Fibroblast of mammary gland (primary cell): ENCODE measurements at places on chromosomes 12 and 14.
A peak's percentile ranks its signal among the peaks of the same experiment; 100 is the strongest.

- peak; percentile 38 for DNase-seq
Measured at GRCh38 chr12:20463913-20464524, 95.7 kb downstream of the PDE3A start.

DNA sequence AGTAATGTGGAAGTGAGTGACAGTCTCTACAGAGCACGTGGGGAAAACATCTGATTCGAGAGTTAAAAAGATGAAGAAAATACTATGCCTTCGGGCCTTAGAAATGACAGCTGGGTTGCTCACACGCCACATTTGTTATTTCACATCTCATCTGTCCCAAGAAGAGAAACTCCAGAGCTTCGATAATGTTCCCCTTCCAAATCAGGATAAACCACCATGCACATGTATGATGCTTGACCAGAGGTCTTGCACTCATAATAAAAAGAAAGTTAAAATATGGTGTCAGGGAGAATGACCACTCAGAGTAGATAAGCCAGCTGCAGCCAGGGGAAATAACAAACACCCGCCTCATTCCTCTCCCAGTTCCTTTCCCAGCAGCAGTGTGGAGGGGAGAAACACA is 34.6 kb downstream of the NIN start:
- DNase-seq: no peak

- DNase-seq: peak; percentile 98
Measured at GRCh38 chr12:4030929-4031702, 157.9 kb upstream of the PARP11 start.

- no peak for DNase-seq
Measured at GRCh38 chr12:68482660-68483059, 128.0 kb upstream of the RAP1B start.

DNA sequence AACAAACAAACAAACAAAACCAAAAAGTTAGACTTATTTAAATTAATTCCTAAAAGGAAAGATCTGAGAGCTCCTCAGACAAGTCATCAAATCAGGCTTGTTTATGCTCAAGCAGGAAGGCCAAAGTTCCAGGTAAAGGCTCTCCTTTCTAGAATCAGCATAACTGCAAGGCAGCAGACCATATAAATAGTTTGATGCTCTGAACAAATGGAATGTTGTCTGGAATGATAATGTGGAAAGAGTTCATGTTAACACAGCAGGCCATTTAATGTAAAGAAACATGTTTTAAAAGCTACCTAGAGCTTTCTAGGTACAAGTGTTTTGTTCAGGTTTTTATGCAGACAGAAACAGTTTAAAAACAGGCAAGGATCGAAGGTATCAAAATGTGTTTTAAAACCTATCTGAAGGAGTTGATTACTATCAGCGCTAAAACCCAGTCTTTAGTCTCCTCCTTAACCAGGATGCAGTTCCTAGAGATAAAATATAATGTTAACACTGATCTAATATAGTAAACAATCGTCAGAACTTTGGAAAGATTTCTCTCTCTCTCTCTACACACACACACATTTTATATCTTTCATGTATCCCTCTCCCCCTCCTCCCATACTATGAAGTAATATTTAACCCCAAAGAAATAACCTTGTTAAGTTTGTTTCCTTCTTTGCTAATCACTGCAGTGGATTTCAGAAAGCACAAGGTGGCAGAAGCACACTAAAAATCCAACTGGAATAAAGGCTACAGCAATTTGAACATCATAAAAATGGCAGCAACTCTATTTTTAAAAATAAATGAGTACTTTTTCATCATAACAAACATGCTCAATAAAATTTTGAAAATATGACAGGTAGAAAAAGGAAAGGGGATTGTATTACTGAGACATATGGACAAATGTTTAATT is 135.5 kb downstream of the PAWR start:
- peak; percentile 71 for DNase-seq

- DNase-seq: no peak
Measured at GRCh38 chr12:39743655-39744054, 124.1 kb upstream of the ABCD2 start.

DNA sequence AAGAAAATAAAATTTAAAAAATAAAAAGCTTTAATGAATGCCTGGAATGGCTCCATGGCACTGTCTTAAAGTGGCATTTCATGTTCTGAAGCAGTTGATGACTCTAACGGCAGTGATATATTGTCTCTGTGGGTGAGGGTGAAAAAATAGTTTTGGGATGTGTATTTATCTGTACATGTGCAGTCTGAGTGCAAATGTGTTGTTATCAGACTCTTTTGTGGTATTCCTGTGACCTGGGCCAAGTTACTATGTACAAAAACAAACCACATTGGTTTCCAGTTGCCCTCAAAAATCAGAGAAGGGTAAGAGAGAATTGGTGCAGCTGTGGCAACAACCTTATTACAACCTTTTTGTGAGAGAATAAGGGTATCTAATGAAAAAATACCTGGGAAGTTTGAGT is 81.7 kb upstream of the CCDC91 start:
- DNase-seq: no peak

GRCh38 chr12:65902500-65902899 is 78.2 kb downstream of the HMGA2 start:
- peak; percentile 46 for DNase-seq

- peak; percentile 90 for DNase-seq
Measured at GRCh38 chr12:124620606-124621295, 53.3 kb upstream of the NCOR2 start.

- no peak for DNase-seq
Measured at GRCh38 chr14:30864934-30865333, 9.4 kb upstream of the COCH start.

- peak; percentile 32 for DNase-seq
Measured at GRCh38 chr12:63362791-63363190, 211.8 kb upstream of the AVPR1A start.

- DNase-seq: no peak
Measured at GRCh38 chr12:79919762-79920161, 15.1 kb downstream of the PPP1R12A start.

DNA sequence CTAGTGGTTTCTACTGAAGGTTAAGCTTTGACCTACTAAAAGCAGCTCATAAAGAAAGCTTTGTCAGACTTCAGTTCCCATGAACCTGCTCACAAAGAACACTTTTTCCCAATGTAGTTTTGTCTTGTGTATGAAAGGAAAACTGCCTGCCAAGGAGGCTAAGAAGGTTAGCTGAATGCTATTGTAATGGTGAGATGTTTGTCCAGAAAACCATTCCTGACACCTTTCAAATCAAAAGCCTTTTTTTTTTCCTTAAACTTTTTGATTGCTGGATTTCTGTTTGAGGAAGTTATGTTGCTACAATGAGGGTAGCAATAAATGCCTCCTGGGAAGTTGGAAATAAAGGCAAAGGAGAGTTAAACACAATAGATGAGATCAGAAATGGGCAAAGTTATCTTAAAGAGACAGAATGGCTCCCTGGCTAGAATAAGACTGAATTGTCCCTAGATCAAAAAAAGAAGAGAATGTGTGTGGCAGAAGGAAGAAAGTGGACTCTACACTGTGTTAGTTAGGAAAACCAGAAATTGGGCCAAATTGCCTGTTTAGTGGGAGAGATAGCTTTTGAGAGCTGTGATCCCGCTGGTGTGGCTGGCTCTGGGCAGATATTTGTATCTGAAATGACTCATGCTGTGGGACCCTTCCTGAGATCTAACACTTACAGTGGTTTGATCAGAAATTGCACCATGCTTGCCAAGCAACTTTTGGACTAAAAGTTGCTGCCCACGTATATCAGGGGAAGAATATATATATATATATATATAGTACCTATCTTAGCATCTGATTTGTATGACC is 27.5 kb downstream of the TECPR2 start:
- DNase-seq: peak; percentile 33

DNA sequence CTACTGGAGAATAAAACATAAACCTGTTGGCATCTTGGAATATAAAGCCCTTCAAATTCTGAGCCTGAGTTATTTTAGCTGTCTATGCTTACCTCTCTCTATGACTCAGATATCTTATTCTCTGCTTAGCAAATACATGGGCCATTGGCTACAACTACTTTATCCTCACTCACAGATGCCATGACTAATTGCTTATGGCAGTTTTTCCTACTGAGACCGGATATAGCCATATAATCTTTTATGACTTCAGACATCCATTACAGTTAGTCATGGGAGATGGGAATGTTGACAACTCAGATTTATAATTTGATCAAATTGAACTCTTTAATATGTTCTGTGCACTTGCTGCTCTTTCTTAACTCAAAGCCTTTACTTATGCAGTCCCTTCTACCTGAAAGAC is 502.4 kb upstream of the ATP2B1 start:
- DNase-seq: peak; percentile 57

GRCh38 chr14:101105045-101105444 is 201.5 kb upstream of the RTL1 start:
- DNase-seq: no peak
